ENCODE measurements at places on chromosomes 6 and 20.
A peak's percentile ranks its signal among the peaks of the same experiment; 100 is the strongest.

GRCh38 chr6:137927777-137928218 is 60.7 kb downstream of the TNFAIP3 start:
- peak; percentile 4 for DNase-seq

DNA sequence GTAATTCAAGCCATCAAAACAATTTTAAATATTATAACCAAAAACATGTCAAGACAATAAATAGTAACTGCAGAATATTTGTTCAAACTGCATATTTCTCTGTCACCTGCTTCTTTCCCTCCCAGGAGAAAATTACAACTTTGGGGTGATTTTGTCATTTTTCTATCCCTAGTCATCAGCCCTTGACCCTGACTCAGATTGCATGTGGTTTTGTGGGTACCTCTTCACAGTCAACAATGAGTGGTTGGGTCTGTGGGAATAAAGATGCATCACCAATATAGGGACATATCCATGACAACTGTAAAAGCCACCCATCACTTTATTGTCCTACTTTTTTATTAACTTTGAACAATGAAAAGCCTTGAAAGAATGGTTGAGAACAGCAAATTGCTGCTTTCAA is 7.3 kb downstream of the COL10A1 start:
- no peak for DNase-seq

DNA sequence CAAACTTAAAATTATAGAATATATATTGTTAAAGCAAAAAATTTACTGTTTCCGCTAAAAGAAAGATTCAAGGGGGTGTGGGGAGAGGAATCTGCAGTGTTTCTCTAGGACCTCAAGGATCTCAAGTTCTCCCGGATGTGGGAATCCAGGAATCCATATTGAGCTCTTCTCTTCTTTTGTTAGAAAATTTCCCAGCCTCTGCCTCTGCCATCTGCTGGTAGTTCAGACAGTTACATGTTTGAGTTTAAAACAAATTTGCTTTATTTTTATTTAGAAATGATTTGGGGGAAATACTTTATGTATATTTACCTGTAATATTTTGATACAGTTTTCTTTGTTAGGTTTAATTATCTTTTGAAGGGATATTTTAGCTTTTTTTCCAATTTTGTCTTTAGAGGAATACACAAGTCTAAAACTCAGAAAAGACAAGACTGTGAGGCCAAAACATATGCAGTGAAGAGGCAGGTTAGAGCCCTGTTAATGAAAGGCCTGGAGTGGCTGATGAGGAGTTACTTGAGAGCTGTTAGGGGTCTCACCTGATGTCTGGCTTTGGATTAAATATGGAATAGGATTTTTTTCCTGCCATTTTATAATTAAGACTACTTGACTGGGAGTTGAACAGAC is 268.8 kb downstream of the ARID1B start:
- DNase-seq = no peak

DNA sequence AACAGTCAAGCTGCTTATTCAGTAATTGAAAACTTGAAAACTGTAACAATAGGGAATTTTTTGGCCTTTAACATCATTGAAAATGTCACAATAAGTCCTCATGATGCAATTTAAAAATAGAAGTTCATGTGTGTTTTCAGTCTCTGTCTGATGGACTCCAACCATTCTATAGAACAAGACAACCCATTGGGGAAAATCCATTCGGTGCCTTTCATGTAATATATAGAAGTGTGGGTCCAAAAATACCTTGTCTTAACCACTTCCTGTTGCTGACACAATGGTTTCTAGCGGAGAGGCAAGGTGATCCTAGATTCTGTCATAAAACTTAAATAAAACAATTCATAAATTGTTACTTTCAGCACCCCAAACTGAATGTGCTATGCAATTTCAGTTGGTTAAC is 1131.3 kb upstream of the MAP3K7 start:
- DNase-seq = no peak

GRCh38 chr6:101689695-101690094 is 296.2 kb downstream of the GRIK2 start:
- DNase-seq = no peak

GRCh38 chr6:142950291-142950690 is 5.3 kb upstream of the HIVEP2 start:
- DNase-seq = no peak

DNA sequence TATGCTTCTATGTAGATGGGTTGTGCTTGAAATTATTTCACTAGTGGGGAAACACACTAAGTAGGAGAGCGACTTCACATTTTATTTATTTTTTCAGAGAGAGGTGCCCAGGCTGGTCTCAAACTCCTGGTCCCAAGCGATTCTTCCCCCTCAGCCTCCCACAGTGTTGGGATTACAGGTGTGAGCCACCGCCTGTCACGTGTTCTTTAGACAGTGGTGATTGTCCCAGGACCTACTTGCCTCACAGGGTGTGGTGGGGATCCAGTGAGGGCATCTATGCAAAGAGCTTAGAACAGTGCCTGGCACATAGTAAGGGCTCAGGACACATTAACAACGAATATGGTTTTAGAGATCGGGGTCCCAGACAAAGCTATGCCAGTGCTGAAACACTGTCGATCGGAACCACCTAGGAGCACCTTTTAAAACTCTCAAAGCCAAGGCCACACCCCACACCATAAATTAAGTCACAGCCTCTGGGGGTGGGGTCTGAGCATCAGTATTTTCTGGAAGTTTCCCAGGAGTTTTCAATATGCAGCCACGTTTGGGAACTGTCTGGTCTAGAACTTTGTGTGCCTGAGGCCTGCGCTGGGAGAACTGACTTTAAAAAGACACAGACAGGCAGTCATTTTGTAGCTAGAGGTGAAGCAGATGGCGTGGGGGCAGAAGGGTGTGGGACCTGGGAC is 4.8 kb upstream of the BCAS4 start:
- no peak for DNase-seq

GRCh38 chr20:14232650-14233049 is 104.8 kb downstream of the FLRT3 start:
- DNase-seq = no peak

DNA sequence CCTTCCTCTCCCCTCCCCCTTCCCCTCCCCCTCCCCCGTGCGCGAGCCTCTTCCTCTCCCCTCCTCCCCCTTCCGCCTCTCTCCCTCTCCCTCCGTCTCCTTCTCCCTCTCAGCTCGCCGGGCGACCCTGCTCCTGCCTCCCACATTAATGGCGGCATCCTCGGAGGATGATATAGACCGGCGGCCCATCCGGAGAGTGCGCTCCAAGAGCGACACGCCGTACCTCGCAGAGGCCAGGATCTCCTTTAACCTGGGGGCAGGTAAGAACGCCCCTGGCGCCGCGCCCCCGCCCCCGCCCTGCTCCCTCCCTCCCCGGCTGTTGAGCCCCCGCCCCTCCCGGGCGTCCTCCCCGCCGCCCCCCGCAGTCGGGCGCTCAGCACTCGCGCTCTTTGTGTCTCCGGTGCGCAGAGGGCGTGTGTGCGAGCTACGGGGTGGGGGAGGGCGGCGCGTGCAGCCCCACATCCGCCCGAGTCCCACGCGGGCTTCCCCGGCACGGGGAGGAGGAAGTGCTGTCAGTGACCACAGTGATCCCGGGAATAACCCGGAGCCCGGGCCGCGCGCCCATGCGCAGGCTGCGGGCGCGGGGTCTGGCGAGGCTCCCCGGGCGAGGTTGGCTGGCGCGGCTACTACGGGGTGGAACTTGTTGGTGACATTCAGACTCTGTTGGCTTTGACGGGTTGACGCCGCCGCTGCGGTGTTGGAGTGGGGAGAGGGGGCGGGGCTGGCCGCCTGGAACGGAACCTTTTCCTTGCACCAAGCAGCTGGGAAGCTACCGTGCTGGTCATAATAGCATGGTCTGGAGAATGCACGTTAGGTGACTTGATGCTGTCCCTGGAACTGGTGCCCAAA is 33.2 kb downstream of the PHACTR1 start:
- DNase-seq = no peak

DNA sequence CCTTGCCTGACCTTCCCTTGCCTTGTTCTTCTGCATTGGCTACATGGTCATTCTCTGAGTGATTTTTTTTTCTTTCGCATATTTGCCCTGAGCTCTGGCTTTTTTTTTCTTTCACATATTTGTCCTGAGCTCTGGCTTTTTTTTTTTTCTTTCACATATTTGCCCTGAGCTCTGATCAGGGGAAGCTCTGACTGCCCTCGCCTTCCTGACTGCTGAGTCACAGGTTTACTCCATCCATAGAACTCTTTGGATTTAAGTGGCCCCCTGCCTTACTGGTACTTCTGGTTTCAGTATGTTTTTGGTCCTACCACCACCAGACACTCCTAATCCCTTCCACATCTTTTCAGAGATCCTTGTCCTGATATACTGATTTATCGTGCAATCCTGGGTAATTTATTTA is 201.1 kb downstream of the OGFRL1 start:
- peak; percentile 72 for DNase-seq

GRCh38 chr6:159317430-159317829 is 148.2 kb downstream of the FNDC1 start:
- no peak for DNase-seq

GRCh38 chr20:50575865-50576720 is 65.9 kb downstream of the PTPN1 start:
- DNase-seq = peak; percentile 54

GRCh38 chr6:143676437-143677045 is 1.2 kb upstream of the PHACTR2 start:
- DNase-seq = no peak

- no peak for DNase-seq
These were observed 52.4 kb upstream of the TBC1D7 start for GRCh38 chr6:13380761-13381160.

DNA sequence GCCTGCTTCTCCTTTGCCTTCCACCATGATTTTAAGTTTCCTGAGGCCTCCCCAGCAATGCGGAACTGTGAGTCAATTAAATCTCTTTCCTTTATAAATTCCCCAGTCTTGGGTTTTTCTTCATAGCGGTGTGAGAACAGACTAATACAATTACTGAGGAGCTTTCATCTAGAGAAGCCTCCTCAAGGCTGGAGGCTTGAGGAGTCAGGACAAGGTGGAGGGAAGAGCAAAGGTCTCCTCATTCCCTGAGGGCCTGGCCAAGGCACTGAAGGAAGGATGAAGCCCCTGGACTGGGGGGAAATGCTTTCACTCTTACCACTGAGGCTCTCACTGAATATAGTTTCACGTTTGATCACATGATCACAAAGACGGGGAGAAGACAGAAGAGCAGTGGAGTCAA is 118.2 kb downstream of the MAN1A1 start:
- DNase-seq = no peak

GRCh38 chr6:5230081-5230480 is 30.7 kb downstream of the LYRM4 start:
- no peak for DNase-seq

DNA sequence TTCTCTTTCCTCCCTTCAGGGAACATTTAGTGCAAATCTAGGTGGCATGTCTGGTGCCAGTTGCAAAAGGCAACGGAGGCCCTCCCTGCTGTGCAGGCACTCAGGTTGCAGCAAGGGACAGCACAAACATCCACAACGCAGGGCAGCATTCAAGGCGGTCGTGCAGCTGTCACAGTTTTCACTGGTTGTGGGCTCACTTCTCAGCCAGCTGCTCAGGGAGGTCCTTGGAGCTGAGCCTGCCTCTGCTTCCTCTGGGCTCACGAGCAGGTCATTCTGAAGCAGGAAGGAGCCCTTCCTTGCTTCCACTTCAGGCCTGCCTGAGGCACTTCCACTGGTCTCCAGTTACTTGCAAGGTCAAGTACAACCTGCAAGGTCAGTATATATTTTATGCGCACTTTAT is 3.8 kb upstream of the NPEPL1 start:
- no peak for DNase-seq

GRCh38 chr6:157548635-157549467 is 167.9 kb downstream of the ZDHHC14 start:
- no peak for DNase-seq

GRCh38 chr6:167666571-167667203 is 160.0 kb upstream of the AFDN start:
- DNase-seq = no peak

DNA sequence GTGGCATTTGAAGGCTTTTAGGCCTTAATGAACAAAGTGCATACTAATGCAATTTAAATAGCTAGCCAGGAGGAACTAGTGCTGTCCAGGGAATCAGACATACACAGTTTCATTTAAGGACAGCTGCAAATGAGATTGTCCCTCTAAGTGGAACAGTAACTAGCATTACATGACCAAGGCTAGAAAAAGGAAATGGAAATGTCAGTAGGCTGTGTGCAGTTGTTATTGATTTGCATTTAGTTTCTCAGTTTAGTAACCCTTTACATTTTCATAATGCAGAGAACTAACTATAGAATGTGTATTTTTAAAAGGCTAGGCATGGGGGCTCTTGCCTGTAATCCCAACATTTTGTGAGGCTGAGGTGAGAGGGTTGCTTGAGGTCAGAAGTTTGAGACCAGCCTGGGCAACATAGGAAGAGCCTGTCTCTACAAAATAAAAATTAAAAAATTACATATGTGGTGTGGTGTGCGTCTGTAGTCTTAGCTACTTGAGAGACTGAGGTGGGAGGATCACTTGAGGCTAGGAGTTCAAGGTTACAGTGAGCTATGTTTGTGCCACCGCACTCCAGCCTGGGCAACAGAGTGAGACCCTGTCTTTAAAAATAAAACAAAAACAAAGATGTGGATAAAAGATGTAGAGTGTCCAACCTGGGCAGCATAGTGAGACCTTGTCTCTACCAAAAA is 468.0 kb downstream of the UTRN start:
- no peak for DNase-seq

DNA sequence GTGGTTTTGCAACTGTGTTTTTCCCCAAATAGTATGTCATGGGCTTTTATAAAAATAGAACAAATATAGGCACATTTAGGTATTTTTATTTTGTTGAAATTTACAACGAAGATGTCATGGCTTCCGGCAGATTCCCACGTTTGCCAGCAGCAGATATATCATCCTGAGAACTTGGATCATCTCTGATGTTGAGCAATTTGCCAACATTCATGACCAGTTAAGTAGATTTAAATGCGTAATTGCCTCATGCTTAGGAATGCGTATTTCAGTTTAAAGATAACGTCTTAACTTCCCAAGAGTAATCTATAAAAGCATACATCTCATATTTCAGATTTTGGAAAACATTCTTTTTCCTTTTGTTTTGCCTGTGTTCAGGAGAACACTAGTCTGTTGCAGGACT is 457.8 kb downstream of the QKI start:
- DNase-seq = peak; percentile 62

DNA sequence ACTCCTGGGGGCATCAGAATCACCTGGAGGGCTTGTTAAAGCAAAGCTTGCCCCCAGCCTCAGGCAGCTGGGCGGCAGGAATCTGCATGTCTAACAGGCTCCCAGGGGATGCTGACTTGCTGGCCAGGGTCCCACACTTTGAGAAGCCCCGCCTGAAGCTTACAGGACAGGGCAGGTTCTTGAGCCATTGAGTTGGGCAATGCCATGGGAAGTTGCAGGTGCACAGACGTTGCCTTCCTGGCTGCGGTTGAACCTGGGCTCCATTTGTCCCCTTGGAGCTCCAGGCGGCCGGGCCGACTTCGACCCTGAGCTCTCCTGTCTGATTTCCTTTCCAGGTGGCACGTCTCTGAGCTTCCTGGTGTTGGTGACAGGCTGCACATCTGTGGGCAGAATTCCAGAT is 46.8 kb downstream of the SYNJ2 start:
- DNase-seq = no peak

- no peak for DNase-seq
These were observed 20.0 kb downstream of the TAF4 start for GRCh38 chr20:62045529-62046285.

GRCh38 chr20:19110881-19111460 is 101.5 kb upstream of the SLC24A3 start:
- no peak for DNase-seq
